Urothelium cell line (cell line): ENCODE measurements at places on chromosomes 7 and 10.

DNA sequence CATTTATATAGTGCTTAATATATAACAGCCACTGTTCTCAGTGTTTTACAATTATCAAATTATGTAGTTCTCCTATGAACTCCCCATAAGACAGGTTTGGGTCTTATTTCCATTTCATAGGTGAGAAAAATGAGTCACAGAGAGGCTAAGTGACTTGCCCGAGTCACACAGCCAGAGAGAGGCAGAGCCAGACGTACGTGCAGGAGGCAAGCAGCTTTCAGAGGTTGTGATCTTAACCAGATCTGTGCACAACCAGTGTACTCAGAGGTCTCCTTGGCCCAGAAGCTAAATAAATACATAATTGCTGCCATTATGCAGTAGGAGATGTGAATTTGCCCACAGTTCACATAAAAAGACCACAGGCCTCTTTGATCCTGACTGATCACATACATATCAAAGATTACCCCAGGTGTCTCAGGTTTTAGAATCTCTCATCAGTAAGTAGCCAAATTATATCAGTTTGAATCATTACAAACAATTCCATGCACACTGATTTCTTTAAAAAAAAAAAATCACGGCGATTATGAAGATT, 304.7 kb upstream of the AOAH start:
- no peak for DNase-seq

DNA sequence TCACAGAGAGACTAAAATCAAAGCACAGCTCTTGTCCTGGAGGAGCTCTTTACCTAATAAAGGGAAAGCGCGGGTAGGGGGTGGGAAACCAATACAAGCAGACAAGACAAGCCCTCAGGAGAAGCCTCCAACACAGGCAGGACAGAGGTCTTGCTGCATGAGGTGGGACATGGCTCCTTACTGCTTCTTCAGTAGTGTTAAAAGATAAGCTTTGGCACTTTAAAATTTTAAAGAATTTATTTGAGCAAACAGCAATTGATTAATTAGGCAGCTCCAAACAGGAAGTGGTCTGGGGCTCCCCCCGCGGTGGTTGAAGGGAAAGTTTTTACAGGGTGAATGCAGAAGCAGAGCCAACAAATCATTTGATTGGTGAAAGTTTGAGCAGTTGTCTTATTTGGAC, 50.3 kb upstream of the MACC1 start:
- DNase-seq: no peak

DNA sequence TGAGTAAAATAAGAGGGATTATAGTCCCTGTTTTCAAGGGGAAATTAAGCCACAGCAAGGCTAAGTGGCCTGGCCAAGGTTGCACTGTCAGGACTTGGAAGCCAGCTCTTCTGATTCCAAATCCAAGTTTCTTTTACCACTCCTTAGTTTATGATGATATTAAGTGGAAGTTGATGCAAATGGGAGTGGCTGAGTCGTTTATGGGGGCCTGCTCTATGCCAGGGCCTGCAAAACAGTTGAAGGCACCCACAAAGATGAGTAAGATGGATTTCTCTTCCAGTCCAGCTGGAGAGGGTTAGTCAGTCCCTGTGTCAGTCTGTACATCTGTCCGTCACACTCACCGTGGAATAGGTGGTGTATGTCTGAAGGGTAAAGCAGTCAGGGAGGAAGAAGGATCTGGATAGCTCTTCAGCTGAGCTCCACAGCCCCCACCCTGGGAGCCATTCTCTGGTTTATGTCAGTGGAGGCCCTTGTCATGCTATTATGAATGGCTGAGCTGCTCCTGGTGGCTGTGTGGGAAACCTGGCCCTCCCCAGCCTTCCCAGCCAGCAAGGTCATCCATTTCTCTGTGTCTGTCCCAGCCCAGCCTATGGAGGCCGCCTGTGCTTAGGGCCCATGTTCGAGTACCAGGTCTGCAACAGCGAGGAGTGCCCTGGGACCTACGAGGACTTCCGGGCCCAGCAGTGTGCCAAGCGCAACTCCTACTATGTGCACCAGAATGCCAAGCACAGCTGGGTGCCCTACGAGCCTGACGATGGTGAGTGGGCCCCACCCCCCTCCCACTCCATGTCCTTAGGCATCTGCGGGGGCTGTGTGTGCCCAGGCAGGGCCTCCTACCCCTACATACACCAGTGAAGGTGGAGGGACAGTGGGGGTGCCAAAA, 44.5 kb downstream of the TBATA start:
- DNase-seq: no peak

DNA sequence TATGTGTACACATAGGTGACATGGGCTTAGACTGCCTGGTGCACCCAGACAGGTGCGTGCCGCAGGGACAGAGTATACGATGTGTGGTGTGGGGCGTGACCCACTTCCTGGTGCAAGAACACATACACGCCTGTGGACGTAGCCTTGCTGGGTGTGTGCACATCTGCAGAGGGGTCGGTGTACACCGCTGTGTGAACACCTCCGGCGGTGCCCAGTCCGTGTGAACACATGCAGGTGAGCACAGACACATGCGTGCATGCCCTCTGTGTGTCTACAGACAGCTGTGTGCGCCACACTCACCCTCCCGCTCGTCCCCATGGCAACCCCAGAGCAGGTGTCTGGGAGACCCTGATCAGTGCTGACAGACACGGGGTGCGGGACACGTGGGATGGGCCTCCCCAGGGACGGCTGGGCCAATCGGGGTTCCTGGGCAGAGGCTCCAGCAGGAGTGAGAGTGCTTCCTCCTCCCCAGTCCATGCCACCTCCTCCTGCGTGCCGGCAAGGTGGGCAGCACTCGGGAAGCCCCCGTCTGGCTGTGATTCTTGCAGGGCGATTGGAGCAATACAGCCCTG, 23.4 kb downstream of the ELFN1 start:
- DNase-seq: no peak

- peak; percentile 29 for DNase-seq
Observed at GRCh38 chr10:81600185-81600584, 274.8 kb upstream of the NRG3 start.

- DNase-seq: no peak
Observed at GRCh38 chr7:129266181-129266580, 41.4 kb downstream of the AHCYL2 start.

DNA sequence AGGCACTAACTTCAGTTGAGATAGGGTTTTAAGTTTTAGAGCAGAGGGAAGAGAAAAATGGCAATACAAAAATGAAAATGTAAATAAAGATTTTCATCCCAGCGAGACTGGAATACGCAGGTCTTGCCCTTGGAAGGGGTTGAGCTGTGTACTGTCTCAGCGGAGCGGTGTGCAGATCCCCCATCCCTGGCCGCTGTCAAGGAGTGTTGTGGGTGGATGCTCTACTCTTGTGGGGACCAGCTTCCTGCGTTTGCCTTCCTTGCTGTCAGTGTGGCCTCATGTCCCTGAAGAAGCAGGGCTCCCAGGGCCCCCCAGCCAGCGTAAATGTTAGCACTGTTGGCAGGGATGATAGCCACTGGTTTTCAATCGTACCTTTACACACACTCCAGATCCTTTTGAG, 249.7 kb upstream of the PITRM1 start:
- no peak for DNase-seq

DNA sequence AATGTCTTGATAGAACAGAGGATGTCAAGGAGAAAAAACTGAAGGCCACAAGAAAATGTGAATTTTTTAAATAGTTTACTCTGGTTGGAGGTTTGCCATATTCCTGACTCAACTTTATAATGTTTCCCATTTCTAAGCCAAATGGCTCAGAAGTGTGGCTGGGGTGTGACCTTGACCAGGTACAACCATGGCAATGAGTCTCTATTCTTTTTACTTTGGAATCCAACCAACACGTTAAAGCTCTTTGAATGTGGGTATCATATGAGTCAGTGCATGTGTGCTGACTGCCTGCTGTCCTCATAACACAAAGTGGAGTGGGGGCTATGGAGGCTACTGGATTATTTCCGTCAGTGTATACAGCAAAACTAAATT, 33.5 kb upstream of the DLD start:
- no peak for DNase-seq

DNA sequence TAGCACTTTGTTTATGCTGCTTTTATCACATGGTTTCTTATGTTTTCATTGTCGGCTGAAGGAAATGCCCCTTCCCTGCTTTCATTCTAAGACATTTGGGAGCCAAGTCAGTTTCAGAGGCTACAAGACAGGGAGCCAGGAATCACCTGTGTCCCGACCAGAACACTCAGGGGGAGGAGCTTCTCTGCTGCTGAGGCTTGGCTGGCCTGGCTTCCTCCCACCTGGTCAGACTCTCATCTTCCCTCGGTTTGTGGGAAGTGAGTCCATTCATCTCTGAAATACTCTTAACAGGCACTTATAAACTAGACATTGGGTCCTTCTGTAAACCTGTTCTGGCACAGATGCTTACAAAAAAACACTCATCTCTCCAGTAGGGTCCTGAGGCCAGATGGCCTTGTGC, 19.6 kb upstream of the GOLGA7B start:
- no peak for DNase-seq

GRCh38 chr7:73351447-73352167, 23.6 kb downstream of the FKBP6 start:
- no peak for DNase-seq

GRCh38 chr7:70577078-70577477, 554.9 kb upstream of the GALNT17 start:
- DNase-seq: no peak

DNA sequence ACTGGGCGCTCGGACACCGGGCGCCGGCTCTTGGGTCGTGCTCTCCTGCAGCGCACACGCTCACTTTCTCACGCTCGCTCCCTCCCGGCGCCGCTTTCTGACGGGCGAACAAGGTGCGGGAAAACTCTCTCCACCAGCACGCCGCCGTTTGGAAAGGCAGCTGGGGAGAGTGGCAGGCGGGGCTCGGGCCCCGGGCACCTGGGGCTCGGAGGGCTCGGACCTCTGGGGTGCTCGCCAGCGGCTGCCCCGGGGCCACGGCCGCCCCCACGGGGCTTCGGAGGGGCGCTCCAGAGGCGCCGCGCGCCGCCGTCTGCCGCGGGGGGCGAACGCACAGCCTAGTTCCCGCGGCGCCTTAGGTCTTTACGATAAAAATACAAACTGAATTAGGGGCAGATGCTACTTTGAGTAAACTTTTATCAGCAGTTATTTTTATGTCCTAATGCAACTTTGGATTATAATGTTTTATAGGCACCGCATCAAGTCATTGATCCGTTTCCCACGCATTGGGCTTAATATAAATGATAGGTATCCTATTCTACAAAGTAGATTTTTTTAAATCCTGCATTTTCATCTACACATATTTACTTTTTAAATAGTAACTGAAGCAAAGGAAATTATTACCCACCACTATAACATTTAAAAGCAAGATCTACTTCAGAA, 535 bp upstream of the EPC1 start:
- no peak for DNase-seq

DNA sequence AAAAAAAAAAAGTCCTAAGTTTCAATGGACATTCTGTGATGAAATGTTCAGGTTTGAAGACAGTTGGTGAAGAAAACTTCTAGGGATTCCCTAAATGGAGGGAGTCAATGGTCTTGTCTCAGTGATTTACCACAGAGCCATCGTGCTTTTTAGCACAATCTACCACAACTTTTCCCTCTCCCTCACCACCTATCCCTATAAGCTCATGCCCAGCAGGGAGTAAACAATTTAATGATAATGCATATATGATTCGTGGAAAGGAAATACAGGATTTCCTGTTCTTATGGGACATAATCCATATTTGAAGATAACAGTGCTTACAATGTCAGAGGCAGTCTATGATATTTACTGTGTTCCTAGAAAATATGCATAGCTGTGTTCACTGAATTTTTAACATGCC, 38.4 kb upstream of the CD36 start:
- DNase-seq: no peak

DNA sequence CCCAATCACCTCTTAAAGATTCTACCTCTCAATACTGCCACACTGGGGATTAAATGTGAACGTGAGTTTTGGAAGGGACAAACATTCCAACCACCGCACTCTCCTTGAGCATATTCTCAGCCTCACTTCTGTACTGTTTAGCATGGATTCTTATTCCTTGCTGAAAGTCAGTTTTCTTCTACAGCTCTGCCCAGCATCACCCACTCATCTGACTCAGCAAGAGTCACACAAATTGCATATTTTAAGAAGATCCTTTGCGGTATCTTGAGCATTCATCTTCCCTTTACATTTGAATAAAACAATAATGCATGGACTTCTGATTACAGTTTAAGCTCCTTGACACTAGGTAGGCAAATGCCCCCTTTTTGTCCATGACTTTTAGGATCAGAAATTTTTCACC, 251.6 kb upstream of the MKLN1 start:
- DNase-seq: no peak

DNA sequence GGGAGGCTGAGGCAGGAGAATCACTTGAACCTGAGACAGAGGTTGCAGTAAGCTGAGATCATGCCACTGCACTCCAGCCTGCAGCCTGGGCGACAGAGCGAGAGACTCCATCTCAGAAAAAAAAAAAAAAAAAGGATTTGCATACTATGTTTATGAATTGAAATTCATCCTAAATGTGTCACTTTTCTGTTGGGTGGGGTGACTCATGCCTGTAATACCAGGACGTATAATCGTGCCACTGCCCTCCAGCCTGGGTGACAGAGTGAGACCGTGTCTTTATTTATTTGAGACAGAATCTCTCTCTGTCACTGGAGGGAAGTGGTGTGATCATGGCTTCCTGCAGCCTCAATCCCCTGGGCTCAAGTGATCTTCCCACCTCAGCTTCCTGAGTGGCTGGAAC, 5.8 kb downstream of the ZNF212 start:
- DNase-seq: no peak

DNA sequence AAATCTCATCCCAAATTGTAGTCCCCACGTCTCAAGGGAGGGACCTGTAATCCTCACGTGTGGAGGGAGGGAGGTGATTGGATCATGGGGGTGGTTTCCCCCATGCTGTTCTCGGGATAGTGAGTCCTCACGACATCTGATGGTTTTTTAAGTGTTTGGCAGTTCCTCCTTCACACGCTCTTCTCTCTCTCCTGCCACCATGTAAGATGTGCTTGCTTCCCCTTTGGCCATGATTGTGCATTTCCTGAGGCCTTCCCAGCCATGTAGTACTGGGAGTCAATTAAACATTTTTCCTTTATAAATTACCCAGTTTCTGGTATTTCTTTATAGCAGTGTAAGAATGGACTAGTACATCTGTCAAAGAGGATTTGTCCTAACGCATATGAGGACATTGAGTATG, 59.5 kb downstream of the RGS10 start:
- no peak for DNase-seq

GRCh38 chr7:116546054-116546453, 21.2 kb downstream of the CAV1 start:
- no peak for DNase-seq

DNA sequence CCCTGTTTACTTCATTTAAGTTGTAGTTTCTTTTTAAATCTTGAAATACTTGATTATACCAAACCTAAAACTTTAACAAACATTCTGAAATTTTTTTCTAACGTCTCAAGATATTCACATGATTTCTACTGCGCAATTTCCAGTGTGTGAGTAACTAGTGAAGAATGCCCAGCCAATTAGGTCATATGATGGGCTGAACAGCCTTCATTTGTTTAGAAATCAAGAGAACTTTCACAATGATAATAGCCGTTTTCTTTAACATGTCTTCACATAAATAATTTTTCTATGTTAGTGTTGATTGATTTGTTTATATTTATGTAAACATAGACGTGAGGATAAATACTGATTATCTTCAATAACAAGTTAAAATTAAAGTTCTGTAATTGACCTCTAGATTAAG, 21.8 kb downstream of the STAM start:
- DNase-seq: peak; percentile 53

GRCh38 chr7:135970682-135971365, 6.3 kb downstream of the MTPN start:
- DNase-seq: no peak

GRCh38 chr10:131725581-131726069, 175.2 kb upstream of the PPP2R2D start:
- no peak for DNase-seq

GRCh38 chr7:11168650-11169170, 195.0 kb downstream of the PHF14 start:
- no peak for DNase-seq

- no peak for DNase-seq
Observed at GRCh38 chr10:8156918-8157317, 102.4 kb downstream of the GATA3 start.
